ENCODE measurements at places on chromosomes 12 and 14.
A peak's percentile ranks its signal among the peaks of the same experiment; 100 is the strongest.

DNA sequence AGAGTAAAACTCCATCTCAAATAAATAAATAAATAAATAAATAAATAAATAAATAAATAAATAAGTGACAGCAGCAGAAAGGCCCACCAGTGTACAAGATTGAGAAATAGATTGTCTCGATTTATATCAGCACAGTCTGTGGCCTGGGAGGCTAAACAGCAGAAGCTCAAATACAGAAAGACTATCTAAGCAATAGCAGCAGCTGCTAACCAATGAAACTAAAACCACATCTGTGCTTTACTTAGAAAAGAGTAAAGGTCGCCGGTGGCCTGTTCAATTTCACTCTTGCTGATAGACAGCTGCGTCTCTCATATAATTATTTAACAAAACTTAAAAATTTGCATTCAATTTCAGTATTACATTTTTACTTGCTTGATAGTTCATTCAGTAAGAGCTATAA lies 325.7 kb downstream of the CEP128 start:
- DNase-seq, result no peak

GRCh38 chr14:28426960-28427359 lies 339.6 kb upstream of the FOXG1 start:
- DNase-seq, result no peak

- no peak for DNase-seq
Measured at GRCh38 chr14:37197421-37198272, at the start of gene MIPOL1. TSS of gene MIPOL1 (plus strand) at chr14:37197937. CDS start at chr14:37247889, 49,952 bp downstream.

- DNase-seq, result no peak
Measured at GRCh38 chr12:120668868-120669840, 17.8 kb upstream of the MLEC start.

DNA sequence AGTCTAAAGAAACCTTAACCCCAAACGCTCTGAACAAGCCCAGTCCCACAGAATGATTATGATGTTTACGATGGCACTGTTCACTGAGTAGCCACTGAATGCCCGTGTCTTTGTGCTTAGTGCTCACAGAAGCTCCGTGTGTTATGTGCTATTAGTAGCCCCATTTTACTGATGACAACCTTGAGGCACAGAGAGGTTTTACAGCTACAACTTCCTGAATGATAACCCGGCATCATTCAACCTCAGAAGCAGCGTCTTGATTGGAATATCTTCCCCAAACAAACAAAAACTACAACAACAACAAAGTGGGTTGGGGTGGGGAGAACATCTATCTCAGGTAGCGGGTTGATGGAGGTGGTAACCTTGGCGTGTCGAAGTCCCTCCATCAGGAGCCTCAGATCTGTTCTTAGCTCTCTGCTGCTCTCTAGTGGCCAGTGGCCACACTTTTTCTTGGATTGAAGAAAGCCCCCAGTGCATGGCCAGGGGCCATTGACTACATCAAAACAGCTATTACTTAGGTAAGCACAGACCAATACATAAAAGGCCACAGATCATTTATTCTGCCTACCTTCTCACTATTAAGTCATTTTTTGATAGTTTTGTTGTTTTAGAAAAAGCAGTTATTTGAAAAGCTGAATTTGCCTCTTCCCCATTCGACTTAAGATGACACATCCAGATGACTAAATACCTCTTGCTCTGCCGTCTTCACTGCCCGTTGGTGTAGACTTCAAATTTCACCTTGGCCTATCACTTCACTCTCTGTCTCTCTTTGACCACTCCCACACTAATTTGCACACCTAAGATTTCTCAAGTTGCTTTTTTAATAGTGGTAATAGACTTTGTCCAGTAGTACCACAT lies 376.9 kb downstream of the GALC start:
- peak; percentile 24 for DNase-seq

DNA sequence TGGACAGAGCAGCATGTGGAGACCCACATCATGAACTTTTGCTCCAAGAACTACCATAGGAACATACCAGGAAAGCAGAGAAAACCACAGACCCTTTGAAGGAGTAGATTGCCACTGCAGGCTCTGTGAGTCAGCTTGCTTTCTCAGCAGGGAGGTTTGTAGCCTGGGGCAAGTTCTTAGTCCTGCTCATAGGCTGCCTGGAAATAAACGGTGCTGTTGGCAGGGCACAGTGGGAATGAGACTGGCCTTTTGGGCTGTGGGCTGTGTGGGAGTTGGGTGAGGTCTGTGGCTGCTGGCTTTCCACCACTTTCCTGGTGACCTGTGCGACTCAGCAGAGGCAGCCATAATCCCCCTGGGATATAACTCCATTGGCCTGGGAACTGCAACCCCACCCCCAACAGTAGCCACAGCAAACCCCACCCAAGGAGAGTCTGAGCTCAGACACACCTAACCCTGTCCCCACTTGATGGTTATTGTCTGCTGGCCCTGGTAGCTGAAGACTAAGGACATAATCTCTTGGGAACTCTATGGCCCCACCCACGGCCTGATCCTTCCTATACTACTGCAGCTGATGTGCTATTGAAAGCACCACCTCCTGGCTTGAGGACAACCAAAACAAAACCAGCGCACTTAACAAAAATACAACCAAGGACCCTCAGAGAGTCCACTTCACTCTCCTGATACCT lies 192.1 kb upstream of the GARIN6 start:
- no peak for DNase-seq

DNA sequence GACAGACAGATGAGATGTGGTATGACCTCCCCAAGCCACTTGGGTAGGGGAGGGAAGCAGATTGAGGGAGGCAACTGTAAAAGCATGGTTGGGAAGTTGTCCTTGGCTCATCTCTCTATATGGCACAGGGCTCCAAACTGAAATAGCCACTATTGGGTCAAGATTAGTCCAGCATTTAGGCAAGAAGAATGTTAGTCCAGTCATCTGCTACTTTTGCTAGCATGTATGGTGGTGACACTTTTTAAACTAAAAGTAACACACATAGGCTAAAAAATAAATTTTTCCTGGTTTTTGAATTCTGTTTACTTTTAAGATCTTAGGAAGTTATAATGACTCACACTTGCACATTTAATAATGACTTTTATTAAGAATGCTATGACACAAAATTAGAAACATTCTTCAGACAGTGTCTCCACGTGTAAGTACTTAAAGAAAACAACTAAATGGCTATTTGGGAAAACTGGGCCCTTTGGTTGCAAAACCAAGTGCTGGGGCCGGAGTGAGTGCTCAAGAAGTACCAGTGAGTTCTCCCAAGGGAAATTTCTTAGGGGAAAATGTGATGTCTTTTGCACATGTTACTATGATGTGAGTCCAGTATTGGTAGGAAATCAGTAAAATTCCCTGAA lies 179.1 kb upstream of the HIF1A start:
- no peak for DNase-seq

DNA sequence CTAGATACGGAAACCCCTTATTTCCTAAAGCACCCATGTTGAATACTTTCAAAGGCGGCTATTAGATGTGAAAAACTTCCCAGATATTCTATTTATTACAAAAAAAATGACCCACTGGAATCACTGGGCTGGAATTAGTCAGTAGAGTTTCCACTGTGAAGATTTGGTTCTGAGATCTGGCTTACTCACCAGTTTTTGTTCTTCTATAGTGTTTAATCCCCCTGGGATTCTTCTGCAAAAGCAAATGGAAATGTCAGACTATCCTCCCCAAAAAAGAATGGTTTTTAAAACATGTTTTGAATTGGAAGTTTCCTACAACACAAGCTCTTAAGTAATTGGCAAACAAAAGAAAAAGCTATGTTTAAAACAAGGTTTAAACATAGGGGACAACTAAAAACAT lies 166.4 kb downstream of the STXBP6 start:
- no peak for DNase-seq

DNA sequence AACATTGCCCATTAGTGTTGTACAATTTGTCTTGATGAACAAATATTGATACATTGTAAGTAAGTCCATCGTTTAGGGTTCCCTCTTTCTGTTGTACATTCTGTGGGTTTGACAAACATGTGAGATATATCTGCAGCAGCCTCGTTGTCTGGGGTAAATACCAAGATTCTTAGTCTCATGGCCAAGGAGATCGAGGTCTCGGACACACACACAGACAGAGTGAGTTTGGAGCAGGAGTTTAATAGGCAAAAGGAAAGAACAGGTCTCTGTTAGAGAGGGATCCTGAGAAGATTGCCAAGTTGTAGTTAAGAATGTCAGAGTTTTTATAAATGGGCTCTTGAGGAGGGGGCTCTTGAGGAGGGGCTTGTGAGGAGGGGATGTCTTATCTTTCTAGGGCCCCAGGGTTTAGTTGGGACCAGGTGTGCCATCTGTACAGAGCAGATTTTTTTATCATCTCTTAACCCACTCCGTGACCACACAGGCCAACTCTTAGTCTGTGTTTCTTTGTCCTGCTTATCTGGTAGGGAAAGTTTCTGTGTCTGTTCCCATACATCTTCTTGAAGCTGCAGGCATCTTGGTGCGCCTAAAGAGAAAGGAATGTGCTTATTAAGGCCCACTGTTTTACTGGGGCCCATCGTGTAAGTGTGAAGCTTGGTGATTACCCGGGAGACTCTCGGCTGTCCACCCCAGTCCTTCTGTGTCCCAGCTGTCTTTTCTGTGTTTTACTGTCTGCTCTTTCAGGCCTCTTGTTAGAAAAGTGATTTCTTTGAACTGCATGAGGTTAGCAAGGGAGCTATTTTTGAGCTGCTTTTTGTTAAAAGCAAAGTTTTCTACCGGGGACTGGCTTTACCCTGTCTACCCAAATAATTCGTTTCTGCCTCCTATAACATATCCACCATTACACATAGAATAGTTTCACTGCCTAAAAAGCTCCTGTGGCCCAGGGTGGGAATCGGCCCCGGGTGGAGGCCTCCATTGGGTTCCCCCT lies 22.4 kb upstream of the CLEC2D start:
- no peak for DNase-seq

GRCh38 chr12:50351120-50352043 lies 45.0 kb downstream of the FAM186A start:
- no peak for DNase-seq

DNA sequence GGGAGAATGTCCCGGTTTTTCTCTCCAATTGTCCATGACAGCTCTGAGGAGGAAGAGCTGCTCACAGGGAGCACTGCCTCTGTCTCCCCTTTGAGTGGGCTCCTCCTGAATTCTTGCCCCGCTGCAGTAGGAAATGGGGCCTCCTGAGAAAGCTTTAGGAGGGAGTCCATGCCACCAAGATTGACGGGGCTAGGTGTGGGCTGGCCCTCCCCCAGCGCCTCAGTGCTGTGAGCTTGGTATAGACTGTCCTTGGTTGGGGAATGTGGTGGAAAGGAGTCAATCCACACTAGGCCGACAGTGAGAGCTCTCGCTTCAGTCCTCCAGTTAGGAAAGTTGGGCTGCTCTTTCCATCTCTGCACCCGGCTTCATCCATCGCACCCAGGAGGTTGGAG lies 23.4 kb upstream of the CTDSP2 start:
- no peak for DNase-seq

DNA sequence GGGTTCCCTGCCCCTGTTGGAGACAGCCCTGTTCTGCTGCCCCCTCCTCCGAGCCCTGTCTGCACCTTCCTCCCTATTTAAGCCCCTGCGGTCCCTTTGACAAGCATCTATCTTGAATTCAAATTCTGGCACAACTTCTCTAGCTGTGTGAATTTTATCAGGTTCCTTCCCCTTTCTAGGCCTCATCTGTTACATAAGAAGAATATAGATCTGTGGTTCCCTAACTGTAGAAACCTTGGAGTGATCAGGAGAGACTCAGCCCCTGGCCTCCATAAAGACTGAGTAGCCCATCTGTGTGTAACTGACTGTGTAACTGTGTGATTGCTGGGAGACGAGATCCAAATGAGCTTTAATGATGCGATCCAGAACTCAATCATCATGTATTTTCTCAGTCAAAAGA lies 13.0 kb upstream of the RACGAP1 start:
- DNase-seq, result no peak

GRCh38 chr12:51000245-51000644 lies 25.9 kb downstream of the SLC11A2 start:
- DNase-seq, result no peak

DNA sequence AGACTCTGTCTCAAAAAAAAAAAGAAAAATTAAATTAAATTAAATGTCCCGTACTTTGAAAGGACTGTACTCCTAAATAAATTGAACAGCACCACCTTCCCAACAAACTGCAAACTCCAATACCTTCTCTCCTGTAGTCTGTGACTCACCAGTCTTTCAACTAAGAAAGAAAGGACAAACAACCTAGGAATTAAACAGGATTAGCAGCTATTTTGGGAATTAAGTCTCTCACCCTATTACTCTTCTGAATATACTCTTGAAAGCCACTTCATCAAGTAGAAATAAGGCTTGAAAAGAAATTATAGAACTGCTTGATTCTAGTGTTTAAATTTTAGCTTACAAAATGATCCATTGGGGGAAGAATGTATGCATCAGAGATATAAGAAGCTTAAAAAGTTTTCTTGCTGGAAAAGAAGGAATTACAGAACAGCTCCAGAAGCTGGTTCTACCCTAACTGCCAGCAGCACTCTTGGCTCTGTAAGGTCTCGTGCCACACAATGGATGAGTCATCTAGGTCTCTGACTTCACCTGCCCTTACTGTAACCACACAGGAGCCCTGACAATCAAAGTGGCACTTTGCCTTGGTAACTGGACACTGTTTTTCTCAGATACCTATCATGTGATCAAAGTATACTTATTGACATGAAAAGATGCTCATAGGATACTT lies 57.0 kb upstream of the CERS5 start:
- DNase-seq, result no peak

- DNase-seq, result no peak
Measured at GRCh38 chr12:109461846-109462756, 15.0 kb downstream of the KCTD10 start.

DNA sequence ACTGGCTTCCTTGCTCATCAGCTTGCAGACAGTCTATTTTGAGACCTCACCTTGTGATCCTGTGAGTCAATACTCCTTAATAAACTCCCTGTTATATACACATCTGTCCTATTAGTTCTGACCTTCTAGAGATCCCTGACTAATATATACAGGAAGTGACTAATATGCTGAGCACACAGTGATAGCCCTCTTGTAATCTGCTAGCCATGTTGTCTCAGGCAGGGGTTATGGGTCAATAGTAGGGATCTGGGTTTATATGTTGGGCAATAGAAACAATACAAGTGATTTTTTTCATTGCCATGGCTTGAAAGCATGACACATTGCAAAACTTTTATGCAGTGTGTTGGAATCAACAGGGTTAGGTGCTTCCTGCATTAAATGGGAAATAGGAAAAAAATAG lies 562.2 kb downstream of the GALC start:
- DNase-seq, result no peak

- no peak for DNase-seq
Measured at GRCh38 chr14:104984056-104984894, 1.3 kb upstream of the CLBA1 start.

GRCh38 chr14:94052662-94053061 lies 26.5 kb downstream of the OTUB2 start:
- DNase-seq, result no peak

DNA sequence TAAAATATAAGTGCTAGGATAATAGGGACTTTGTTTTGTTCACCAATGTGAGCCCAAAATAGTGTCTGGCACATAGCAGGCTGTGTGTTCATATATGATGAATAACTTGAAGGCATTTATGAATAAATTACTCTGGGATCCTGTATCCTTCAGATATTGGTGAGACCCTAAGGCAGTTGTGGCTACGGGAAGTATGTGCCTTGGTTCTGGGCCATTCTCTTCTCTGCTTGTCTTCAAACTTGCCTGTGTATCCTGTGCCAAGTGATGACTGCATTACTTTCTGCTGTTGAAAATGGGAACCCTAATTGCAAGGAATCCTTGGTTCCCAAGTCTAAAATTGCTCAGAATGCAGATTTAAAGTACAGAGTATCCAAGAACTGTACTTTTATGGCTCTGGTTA lies 67.6 kb upstream of the KTN1 start:
- no peak for DNase-seq

GRCh38 chr14:32453857-32454810 lies 125.0 kb downstream of the AKAP6 start:
- DNase-seq, result no peak

GRCh38 chr12:46795988-46796387 lies 29.8 kb downstream of the SLC38A4 start:
- no peak for DNase-seq

Data from GM12891 (cell line).